Breast epithelium (tissue), 4 donors: ENCODE measurements at places on chromosomes 12 and 14.

DNA sequence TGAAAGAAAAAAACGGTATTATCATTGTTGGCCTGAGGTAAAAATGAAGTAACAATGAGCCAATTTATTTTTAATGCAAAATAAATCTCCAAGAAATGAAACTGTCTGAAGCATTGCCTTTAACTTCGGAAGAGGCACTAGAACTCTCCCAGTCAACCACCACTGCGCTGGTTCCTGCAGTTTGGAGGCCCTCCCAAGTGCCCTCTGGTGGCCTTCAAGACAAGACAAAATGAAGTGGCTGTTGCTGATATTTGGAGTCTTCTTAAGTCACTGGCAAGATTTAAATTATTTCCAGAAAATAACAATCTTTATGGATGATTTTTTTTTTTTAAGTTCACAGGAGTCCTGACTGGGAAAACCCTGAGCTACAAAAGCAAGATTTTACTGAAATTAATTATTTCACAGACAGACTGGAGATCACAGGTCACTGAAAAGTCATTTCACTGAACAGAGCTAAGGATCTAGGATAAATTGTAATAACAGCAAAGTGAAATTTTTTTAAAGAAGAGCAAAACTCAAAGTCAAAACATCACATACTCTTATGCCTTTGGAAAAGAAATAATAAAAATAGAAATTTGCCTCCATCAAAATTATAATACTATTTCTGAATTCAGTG is 58.2 kb downstream of the DICER1 start:
- peak; percentile 64 for DNase-seq

GRCh38 chr14:79663453-79663852 is 547.9 kb downstream of the DIO2 start:
- no peak for DNase-seq

DNA sequence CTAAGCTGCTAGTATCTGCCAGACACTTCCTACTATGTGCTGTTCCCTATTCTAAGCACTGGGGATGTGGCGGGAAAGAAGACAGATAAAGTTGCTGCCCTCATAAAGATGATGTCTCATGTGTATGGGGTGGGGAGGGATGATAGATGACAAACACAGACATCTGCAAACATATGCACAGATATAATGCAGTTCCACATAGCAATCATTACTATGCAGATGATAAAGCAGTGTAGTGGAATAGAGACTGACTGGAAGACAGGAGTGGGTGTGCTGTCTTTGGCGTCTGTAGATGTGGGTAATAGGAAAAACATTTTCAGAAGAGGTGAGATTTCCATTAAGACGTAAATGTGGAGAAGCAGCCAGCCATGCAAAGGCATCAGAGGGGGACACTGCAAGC is 243.6 kb downstream of the DPY19L2 start:
- DNase-seq = no peak

GRCh38 chr14:74457565-74457895 is 31.5 kb upstream of the SYNDIG1L start:
- no peak for DNase-seq

- no peak for DNase-seq
Observed at GRCh38 chr12:56932867-56933266, 1.3 kb downstream of the SDR9C7 start.

- no peak for DNase-seq
Observed at GRCh38 chr14:51472881-51473280, 178.8 kb upstream of the FRMD6 start.

- DNase-seq = no peak
Observed at GRCh38 chr14:89351221-89351515, 65.9 kb downstream of the FOXN3 start.

DNA sequence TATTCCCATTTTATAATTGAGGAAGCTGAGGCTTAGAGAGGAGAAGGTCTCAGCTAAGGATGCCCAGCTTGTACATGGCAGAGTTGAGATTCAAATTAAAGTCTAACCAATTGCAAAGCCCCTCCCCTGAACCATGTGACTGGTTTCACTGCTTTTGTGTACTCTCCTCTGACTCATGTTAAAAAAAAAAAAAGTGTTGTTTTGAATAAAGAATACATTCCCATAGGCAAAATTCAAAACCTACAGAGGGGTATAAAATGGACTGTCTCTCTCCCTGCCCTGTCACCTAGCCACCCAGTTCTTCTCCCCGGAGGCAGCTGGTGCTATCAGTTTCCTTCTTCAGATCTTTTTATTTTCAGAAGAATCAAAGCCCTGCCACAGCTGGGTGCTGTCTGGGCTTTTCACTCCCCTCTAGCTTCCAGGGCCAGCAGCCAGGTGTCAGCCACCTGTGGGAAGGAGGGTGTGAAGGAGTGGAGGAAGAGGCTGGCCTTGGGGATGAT is 5.4 kb downstream of the PSMD9 start:
- DNase-seq = no peak

GRCh38 chr12:114152890-114153289 is 186.8 kb upstream of the RBM19 start:
- DNase-seq = no peak

DNA sequence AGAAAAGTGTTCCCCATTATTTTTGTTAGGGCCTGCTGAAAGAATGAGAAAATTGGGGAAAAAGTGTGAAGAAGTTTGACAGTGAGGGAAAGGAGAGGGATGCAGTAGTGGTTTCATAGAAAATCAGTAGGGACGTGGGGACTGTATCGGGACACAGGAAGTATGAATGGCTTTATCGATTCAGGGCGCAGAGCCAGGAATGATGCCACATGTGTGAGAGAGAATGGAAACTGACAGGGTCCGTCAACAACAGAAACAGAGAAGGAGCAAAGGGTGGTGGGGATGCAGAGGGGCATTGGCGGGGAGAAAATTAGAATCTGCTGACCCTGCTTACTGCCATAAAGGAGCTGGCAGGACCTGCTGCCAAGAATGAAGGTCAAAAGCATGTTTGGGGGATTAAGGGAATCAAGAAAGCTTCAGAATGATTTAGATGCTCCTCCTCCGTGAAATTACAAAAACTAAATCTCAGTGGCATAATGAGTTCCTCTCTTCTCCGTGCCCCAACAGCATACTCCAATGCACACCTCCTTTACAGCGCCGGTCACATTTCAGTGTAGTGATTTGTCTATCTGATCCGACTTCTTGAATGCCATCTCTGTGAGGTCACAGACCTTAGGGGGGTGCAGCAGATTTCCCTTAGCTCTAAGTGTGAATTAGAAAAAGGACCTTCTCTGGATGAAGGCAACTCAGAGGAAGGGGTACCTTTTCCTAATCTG is 92.6 kb downstream of the EMP1 start:
- no peak for DNase-seq

GRCh38 chr14:91554535-91555332 is 44.6 kb upstream of the PPP4R3A start:
- DNase-seq = no peak
